ENCODE measurements at places on chromosomes 2 and 18. TPM values are rescaled to one million over a fixed set of nuclear protein-coding genes. Genes with fewer than 3 reads are reported as not detected.

DNA sequence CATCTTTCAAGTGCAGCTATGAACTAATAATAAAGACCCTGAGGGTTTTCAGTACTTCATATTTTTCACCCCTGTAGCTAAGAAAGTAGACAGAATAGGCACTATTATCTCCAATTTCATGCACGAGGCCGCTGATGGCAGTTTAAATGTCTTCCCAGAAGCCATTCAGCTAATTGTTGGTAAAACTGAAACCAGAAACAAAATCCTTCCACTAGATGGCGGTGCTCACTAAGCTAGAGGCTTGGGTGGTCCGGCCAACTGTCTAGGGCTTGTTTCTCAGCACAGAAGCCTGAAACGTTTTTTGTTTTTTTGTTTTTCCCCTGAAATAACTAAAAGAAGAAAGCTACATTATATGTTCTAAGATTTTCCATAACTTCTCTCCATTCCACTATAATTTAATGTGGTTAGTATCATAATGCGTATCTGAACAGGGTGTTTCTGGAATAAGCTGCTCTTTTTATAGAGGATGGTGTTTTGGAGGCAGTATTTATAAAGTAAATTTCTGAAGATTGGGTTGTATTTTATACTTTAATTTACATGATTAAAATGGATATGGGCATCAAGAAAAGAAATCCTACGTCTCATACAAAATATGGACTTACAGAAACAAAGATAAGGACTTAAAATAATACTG is 159.4 kb downstream of the PIK3C3 start:
- DNase-seq = peak; percentile 46

DNA sequence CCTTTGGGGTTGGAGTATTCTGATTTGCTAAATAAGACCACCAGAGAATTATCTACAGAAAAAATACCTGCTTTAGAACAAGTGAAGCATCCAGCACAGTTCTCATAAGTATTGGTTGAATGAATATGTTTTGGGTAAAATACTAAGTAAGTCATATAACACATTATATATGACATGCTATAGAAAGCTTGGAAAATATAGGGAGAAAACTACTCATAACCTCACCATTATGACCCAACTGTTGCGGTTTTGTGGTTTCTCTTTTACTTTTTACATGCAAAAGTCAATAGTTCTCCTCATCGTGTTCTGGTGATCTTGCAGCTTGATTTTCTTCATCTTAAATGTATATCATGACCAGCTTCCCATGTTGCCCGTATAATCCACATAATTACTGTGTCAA is 66.2 kb downstream of the DIPK1C start:
- no peak for DNase-seq

The NYAP2 gene
- not detected for total RNA-seq

The RRM2 gene
- total RNA-seq = 1.3 TPM

- no peak for DNase-seq
Measured at GRCh38 chr2:196268538-196269338, 97.4 kb upstream of the STK17B start.

- DNase-seq = no peak
Measured at GRCh38 chr18:38520786-38521185, 955.2 kb upstream of the CELF4 start.

The RPRM gene
- not detected for total RNA-seq

DNA sequence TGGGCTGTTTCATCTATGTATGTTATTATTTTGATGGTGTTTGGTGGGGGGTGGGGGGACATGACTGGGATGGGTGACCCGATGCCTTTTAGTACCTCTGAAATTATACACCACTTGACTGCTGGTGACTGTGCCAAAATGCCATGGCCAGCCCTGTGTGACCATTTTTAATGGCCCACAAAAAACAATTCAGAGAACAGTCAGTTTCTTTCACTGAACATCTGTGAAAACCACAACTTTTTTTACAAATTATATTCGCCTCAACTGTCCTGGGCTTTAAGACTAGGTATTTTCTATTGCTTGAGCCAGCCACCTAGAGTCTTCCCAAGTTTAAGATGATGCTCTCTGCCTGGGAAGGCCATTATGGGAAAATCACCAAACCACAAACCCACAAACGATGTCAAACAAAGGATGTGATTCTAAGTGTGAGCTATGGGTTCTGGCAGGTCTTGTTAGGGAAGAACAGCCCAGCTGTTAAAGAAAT is 33.9 kb downstream of the FN1 start:
- DNase-seq = no peak

GRCh38 chr2:207706936-207707860 is 4.2 kb upstream of the CCNYL1 start:
- DNase-seq = no peak

DNA sequence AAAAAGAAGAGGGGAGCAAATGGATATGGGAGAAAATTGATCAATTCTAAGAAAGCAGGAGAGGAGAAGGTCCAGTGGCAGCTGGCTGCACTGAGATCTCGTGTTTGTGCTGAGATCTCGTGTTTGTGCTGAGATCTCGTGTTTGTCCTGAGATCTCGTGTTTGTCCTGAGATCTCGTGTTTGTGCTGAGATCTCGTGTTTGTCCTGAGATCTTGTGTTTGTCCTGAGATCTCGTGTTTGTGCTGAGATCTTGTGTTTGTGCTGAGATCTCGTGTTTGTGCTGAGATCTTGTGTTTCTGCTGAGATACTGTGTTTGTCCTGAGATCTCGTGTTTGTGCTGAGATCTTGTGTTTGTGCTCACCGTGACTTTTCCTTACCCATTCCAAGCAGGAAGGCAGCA is 254.4 kb downstream of the BCL2 start:
- DNase-seq = no peak

- no peak for DNase-seq
Measured at GRCh38 chr18:59377613-59378337, 18.7 kb upstream of the LMAN1 start.

The CYP26B1 gene
- 4.2 TPM for total RNA-seq

DNA sequence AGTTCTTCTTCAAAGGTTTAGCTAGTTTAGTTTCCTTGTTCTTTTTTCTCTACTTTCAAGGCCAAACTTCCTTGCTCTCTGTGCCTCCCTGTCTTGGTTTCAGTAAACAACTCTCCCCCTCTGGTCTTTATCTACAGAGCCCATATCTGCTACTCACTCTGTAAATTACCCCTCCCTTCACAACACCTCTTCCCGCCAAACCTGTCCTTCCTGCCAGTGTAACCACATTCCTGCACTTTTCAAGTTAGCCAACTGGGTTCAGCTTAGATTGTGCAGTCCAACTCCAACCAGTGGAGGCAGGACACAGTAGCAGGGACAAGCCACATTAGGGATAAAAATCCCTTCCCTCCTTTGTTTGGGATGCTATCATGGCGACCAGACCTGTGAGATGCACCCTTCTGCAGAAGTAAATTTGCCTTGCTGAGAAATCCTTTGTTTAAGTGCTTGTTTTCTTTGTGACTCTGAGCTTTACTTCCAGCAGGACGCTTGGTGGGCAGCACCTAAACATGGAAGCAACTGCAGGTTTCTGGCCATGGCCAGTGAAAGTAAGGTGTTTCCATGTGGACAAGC is 706.0 kb downstream of the KCNJ3 start:
- no peak for DNase-seq

GRCh38 chr2:20397811-20398447 is 47.3 kb upstream of the PUM2 start:
- no peak for DNase-seq

GRCh38 chr2:45018023-45018422 is 8.8 kb upstream of the SIX2 start:
- no peak for DNase-seq

DNA sequence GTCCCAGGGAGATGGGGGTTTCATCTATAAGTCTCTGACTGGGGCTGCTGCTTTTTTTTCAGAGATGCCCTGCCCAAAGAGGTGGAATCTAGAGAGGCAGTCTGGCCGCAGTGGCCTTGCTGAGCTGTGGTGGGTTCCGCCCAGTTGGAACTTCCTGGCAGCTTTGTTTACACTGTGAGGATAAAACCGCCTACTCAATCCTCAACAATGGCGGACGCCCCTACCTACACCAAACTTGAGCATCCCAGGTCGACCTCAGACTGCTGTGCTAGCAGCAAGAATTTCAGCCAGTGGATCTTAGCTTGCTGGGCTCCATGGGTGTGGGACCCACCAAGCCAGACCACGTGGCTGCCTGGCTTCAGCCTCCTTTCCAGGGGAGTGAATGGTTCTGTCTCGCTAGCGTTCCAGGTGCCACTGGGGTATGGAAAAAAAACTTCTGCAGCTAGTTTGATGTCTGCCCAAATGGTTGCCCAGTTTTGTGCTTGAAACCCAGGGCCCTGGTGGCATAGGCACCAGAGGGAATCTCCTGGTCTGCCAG is 152.6 kb upstream of the CYP26B1 start:
- DNase-seq = no peak

GRCh38 chr2:234046521-234046920 is 4.0 kb upstream of the SPP2 start:
- DNase-seq = no peak

The SPEG gene
- 111 TPM for total RNA-seq

GRCh38 chr2:63662028-63662804 is 73.5 kb downstream of the MDH1 start:
- DNase-seq = no peak

DNA sequence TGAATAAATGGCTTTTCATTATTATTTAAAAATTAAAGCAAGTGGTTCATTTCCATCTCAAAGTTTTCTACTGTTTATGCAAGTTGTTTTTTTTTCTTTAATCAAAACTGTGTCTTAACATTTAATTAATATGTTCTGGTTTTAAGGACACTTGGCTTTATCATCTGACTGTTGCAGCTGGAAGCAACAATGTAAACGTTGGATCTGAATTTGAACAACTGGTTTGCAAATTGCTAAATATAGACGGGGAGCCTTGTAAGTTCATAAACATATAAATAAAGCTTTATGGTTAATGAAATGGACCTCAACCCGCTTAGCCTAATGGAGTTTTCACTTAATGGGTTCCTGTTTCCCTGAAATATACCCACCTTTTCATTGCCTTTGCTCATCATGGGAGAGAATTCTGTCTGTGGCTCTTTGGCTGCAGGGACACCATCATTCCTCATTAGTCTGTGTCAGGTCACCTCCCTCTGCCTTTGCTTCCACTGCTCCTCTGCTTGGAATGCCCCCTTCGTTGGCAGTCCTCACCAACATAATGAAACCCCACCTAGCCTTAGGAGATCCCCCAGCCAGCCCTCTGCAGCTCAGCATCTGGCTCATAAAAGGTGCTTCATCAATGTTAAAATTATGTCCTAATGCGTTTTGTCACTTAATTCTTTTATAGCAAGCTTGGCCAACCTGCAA is 44.2 kb upstream of the DYNC2LI1 start:
- DNase-seq = no peak

The RGPD3 gene
- total RNA-seq = not detected

The CXCR4 gene
- total RNA-seq = 3.6 TPM

The MDH1B gene
- total RNA-seq = 1.0 TPM

GRCh38 chr18:3066341-3067110 is 53.6 kb upstream of the LPIN2 start:
- DNase-seq = no peak
